ENCODE measurements at places on chromosomes 11 and 22.

DNA sequence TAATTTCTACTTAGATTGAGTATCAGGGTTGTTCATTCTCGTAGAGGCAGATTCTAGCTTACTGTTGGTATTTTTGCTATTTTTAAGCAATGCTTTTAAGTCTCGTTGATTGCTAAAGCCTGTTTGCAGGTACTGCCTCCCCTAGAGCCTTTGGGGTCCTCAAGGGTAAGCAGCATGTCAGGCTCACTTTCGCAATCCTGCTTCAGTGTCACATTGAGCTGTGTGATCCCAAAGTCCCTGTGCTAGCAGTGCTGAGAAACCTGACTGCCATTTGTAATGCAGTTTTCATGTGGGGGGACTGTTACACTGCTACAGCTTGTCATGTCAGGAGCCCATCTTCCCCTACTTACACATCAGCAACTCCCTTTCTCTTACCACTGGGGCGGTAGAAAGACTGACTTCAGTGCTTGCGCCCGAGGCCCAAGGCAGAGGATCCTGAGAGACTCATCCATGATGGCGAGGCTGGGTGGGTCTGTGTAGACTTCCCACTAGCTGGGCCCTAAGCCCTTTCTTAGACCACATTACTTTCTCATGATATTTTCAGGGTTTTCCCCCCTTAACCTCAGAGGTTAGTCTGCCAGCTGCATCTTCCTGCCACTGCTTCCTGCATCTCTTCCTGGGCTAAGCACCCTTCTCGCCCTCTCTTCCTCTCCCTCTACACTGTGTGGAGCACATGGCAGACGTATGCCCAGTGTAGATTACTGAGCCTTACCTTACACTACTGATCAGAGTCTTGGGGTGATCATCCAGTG lies 40.8 kb upstream of the ST14 start:
- no peak for DNase-seq

- DNase-seq, result peak; percentile 100
These were observed 103.2 kb downstream of the ZBTB16 start for GRCh38 chr11:114162719-114163123.

DNA sequence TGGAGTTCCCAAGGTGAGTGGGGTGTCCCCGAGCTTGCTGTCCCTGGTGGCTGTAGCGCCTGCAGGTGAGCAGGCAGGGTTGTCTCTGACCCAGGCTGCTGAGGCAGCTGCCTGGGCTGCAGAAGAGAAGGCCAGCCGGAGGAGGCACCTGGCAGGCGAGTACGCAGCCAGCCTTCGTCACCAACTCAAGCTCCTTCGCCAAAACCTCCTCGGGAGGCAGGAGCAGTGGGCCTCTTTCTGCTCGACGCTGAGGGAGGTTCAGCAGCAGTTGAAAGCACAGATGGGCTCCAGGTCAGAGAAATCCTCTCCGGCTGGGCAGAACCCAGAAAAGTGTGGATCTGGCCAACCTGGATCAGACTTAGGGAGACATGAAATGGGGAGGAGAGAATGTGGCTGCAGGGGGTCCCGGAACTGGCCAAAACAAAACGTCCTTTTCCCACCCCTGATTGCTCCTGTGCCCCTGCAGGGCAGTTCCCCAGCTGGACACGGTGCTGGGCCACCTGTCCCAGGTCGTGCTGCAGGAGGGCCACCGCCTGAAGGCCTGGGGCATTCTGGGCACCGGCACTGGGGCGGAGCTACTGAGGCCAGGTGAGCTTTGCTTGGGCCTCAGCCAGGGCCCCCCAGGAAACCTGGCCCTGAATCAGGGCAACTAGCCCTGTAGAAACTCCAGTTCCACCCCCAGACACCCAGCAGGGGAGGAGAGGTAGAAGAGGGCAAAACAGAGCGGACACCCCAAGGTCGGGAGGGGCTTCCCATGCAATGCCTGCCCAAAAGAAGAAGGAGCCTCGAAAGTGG lies 56.7 kb downstream of the BTG4 start:
- no peak for DNase-seq

DNA sequence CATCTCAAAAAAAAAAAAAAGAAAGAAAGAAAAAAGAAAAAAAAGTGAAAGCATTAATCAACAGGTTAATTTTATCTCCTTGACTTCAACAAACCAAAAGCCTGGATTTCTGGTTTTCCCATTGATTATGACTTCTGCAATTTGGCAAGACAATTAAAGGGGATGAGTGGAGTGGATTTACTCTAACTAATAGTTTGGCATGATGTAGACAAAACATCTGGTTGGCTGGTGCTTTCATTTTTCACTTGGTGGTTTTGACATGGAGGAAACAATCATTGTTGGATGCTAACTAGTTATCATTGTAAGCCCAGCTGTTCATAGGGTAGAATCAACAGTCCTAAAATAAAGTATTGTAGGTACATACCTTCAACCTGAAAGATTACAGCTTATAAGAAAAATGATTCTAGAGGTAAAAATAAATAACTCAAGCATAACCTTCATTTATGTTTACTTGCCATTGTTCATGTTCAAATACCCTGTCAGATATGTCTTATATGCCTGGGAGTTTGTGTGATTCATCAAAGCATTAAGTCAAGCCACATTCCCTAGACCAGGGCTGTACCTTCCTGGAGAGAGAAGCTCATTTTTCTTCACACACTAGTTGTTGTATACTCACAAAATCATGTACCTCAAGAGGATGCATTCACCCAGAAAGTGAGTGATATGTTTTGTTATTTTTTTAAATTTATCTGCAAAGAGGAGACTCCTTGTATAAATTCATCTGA lies 15.1 kb downstream of the FIBIN start:
- no peak for DNase-seq

- no peak for DNase-seq
These were observed 1.3 kb upstream of the HDAC10 start for GRCh38 chr22:50252082-50253045.

DNA sequence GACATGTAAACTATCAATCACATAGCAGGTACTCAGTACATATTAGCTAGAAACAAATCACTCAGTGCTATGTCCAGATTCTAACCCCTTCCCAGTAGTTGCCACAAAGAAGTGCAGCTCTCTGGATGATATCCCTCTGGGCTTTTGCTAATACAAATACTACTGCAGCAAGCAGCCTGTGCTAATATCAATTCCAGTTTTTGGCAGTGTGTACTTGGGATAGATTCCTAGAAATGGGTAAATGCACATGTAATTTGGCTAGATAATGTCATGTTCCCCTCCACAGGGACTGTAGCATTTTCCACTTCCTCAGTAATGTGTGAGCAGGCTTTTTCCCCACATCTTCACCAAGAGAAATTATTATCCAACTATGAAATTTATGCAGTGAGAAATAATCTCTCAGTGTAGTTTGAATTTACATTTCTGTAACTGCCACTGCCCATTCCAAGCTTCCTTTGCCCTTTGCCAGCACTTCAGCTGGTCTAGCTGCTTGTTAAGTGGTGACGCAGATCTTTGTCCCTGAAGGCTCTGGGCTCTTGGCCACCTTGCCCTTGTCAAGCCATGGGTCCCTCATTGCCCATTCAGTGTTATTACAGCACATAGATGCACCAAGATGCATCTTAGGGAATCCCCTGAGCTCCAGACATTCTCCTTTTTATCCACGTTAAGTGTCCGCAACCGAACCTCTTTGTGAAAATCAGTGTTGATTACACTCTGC lies 107.1 kb upstream of the CLPB start:
- no peak for DNase-seq

GRCh38 chr11:115362997-115363396 lies 141.2 kb downstream of the CADM1 start:
- no peak for DNase-seq

DNA sequence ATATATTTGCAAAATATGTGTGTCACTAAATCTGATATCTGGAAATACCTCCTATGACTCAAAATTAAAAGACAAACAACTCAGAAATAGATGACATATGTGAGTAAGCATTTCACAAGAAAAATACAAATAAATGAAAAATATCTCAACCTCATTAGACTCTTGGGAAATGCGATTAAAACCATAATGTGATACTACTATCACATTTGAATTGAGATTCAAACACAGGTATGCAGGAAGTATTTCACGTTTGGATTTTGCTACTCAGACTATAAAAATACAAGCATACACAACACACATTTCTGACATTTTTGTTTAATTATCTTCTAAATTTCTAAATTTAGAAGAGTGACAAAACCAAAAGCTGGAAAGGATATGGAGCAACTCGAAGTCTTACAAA lies 811.9 kb upstream of the LRRC4C start:
- DNase-seq, result no peak

DNA sequence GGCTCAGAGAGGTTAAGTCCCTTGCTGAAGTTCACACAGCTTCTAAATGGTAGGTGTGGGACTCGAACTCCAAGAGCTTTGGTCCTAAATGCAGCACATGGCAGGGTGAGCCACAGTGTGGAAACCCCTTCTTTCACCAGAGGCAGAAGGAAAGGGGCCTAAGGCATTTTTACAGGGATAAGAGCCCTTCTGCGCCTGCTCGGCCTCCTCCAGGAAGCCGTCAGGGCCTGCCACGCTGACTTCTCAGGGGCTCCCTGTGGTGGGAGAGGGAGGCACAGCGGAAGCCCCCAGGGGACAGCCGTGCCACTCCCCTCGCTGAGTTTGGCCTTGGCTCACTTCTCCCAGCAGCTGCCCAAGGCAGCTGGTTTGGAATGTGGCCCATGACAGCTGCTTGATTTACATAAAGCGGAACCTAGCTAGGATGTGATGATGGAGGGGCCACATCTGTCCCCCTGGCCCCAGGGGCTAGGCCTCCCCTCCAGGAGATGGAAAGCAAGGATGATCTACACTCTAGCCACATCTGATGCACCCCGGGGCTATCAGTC lies 35.4 kb downstream of the CD82 start:
- DNase-seq, result no peak

DNA sequence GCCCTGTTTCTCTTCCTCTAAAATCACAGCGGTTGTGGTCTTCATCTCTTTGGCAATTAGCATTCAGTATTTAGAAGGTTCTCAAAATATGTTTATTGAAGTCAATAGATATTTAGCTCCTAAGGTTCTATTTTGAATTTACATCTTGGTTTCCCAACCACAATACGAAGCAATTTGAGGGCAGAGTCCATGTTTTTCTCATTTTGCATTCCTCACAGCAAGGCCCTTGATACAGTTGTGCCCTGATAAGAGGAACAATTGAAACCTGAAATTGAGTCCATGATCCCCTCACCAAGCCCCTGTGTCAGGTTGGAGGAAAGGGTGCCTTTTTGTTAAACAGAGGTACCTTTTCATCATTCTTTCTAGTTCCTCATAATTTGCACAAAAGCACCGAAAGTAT lies 131.5 kb downstream of the CCDC81 start:
- DNase-seq, result no peak
